ENCODE measurements at places on chromosomes 3 and 15. TPM values are rescaled to one million over a fixed set of nuclear protein-coding genes. Genes with fewer than 3 reads are reported as not detected.

FBN1 gene
- 82.2 TPM for total RNA-seq

SPTBN5 gene
- total RNA-seq = 7.0 TPM

TNFSF10 gene
- total RNA-seq = 238 TPM

SUCLG2 gene
- total RNA-seq = 39.6 TPM

CCDC191 gene
- total RNA-seq = 1.1 TPM

SYNPR gene
- total RNA-seq = not detected

TFDP2 gene
- total RNA-seq = 132 TPM

ALDH1A2 gene
- total RNA-seq = under 0.01 TPM

CLRN1 gene
- total RNA-seq = not detected

LMAN1L gene
- not detected for total RNA-seq

GHSR gene
- not detected for total RNA-seq

GPR62 gene
- under 0.01 TPM for total RNA-seq

BSN gene
- under 0.01 TPM for total RNA-seq

ARGFX gene
- total RNA-seq = not detected

VEPH1 gene
- total RNA-seq = 259 TPM

AMOTL2 gene
- total RNA-seq = 119 TPM

FYCO1 gene
- total RNA-seq = 10.4 TPM

MYL3 gene
- total RNA-seq = not detected

SERINC4 gene
- total RNA-seq = not detected

PLD1 gene
- total RNA-seq = 60.7 TPM

ST3GAL6 gene
- 53.3 TPM for total RNA-seq

GOLGA8T gene
- total RNA-seq = under 0.01 TPM

ROBO2 gene
- under 0.01 TPM for total RNA-seq

PCSK6 gene
- 0.32 TPM for total RNA-seq

GOLGA6B gene
- total RNA-seq = not detected

UCN2 gene
- not detected for total RNA-seq

PPP1R14D gene
- not detected for total RNA-seq

MYO5C gene
- 2.9 TPM for total RNA-seq

LRTM1 gene
- not detected for total RNA-seq

GNAT1 gene
- not detected for total RNA-seq

ITGB5 gene
- total RNA-seq = 88.3 TPM

MESP2 gene
- total RNA-seq = 0.15 TPM

RASGRP1 gene
- total RNA-seq = under 0.01 TPM

ROPN1B gene
- not detected for total RNA-seq

DLEC1 gene
- total RNA-seq = not detected

ACKR4 gene
- total RNA-seq = 0.32 TPM

PLS1 gene
- total RNA-seq = 3.2 TPM

RTP3 gene
- total RNA-seq = not detected

NMNAT3 gene
- total RNA-seq = 0.30 TPM

GPR27 gene
- total RNA-seq = not detected

CIAO2A gene
- total RNA-seq = 86.4 TPM

All from epithelial cell of umbilical artery (primary cell).